Fibroblast of skin of left quadriceps (primary cell): ENCODE measurements at places on chromosomes 3 and 15.

DNA sequence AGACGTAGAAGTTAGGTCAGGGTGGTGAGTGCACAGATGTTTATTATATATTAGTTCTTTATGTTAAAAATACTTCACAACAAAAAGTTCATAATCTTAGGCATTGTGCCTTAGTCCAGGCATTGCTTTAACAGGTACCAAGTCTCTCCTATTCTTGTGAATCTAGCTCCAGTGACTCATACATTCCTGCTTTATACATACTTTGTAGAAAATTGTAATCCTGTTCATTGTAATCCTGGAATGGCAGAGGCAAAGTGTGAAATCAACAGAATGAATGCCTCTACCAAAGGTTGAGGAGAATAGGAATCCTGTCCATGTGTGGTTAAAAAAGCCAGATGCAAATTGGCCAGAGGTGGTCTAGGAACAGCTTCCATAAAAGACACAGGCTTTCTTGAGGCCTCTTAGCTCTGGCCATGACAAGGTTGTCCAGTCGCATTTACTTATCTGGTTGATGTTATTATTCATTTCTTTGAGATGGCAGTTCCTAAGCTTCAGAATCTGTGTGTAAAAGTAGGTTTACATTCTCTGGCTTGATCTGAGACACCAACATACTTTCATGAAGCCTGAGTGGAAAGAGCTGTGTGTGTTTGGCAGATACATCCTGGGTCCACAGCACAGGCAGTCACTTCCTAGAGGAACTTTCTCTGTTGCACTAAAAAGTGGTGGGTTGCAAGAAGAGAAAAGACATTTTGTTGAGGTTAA lies 109.0 kb downstream of the CDIN1 start:
- peak; percentile 18 for DNase-seq

DNA sequence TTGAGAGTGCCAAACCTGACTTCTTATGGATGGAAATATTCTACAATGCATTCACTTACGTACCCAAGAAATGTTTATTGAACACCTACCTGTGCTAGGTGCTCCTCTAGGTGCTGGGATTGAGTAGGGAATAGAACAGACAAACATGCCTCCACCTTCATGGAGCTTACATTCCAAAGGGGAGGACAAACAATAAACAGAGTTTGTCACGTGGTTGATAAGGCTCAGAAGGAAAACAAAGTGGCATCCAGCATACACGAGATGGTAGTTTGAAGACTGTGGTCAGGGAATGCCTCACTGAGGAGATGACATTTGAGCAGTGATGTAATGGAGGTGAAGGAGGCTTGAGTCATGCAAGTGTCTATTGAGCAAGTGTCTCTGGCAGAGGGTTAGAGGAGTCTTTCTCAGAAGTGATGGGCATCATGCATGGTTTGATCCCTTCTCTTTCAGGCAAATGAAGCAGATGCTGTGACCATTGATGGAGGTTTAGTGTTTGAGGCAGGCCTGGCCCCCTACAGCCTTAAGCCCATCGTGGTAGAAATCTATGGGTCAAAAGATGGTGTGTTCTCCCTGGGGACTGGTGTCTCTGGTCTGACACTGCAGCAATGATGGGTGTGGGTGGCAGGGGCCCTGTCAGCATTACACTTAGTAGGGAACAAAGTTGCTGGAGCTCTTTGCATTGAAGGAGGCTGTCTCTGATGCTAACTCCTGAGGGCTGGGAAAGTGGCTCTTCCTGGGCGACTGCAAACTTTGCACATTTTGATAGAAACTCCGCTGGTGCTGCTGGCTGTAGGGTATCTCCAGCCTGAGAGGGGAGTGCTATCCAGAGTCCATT lies 29.7 kb upstream of the TOPBP1 start:
- DNase-seq: no peak

DNA sequence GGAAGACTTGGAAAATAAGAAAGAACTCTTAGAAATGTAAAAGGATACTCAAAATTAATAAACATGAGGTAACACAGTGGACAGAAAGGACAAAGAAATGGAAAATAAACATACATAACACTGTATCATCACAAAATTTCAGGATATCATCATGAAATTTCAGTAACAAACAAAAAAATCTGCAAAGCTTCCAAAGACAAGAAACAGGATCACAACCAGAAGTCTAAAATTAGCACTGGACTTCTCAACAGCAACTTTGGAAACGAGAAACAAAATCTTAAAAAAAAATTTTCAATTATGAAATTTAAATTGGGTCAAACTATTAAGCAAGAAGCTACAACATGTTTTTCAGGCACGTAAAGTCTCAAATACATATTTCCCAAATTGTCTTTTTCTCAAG lies 238.8 kb downstream of the STAG1 start:
- DNase-seq: no peak

GRCh38 chr3:152471814-152472671 lies 203.3 kb downstream of the MBNL1 start:
- peak; percentile 29 for DNase-seq

DNA sequence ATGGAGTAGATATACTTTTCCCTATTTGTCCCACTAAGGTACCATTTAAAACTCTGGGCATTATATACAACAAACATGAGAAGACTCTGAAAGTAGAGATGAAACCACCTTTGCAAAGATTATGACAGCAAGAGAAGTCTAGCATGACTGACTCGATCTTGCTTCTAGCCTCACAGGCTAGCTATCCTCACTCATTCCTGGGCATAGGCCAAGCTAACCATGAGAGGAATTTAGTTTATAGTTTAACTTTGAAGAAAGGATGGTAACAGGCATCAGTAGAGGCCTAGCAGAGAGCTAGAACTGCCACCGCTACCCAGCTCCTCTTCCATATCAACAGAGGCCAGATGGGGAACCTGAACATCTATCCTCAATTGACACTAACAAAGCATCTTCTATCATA lies 63.5 kb upstream of the FSIP1 start:
- no peak for DNase-seq

- no peak for DNase-seq
These were observed 107.3 kb upstream of the TMC3 start for GRCh38 chr15:81481346-81481745.

DNA sequence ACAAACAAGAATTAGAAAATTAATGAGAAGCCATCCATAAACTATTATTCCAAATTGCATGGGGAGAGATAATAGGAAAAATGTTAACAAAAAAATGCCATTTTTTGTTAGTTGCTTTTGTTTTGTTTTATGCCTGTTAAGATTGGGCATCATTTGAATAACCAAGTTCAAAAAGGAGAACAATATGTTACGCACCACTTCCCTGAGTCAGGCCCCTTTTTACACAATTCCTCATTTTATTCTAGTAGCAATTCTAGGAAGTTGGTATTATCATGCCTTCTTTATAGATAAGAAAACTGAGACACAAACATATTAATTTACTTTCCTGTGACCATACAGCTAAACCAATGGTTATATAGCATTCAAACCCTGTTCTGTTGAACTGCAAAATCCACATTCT lies 736.9 kb upstream of the CCDC54 start:
- no peak for DNase-seq

DNA sequence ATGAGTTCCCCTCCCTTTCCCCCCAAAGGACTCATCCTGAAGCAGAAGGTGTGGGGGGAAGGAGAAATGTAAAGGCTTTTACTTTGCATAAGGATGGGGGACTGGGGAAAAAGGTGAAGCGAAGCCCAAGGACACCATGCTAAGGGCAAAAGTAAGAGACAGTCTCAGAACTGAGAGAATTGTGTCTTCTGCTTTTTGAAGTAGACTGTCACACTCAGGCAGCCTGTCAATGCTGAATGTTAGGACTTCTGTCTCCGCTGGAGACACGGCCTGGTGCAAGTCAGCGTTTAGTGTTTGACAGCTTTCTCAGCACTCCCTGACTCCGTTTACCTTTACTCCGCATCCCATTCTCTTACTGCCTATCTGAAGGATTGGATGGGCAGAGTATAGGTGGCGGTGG lies 13.8 kb downstream of the RBM5 start:
- no peak for DNase-seq

GRCh38 chr3:17040990-17041377 lies 156.2 kb downstream of the PLCL2 start:
- no peak for DNase-seq

DNA sequence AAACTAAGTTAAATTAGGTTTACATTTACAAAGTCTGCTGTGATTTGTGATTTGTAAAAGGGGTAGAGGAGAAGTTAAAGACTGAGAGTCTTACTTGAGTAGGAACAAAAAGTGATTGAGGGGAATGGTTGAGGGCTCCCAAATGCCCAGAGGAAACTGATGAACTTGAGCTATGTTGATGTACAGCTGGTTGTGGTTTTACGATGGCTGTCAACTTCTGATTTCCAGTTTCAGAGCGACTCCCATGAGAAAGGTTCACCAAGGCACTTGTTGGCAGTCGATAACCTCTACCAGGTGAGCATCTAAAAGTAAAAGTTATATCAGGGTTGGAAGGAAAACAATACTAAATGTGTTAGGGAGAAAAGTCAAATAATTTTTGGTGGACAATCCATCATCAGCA lies 91.0 kb downstream of the XRN1 start:
- DNase-seq: no peak

DNA sequence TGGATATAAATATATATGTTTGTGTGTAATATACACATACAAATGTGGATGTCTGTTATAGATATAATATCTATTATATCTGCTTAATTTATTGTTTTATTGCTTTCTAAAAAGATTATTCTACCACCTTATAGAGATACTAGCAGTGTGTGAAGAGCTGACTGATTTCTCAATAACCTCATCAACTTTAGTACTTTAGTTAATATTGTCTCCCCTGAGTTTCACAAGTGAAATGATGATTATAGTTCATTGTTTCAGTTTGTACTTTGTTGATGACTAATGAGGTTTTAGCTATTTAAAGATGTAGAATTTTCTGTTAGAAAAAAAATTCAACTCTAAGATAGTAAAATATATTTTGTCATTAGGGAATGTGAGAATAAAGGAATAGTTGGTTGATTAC lies 11.4 kb downstream of the RSRC1 start:
- DNase-seq: no peak

DNA sequence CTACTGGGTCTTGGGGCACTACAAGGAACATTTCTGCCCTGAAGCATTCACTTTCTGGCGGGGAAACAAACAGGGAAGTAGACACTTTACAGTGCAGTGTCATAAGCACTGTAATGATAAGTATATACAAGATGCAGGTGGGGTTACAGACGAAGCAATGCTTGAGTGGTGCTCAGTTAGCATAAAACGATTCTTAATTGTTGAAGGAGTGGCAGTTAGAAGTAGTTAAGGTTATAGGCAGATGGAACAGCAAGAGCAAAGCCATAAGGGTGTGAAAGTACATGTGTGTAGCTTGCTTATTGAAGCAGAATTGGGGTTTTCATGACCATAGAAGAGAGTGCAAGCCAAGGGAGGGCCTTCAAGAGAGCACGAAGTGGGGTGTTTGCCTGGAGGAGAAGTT lies 46.2 kb downstream of the SLC25A26 start:
- DNase-seq: no peak

GRCh38 chr3:7798276-7798675 lies 703.3 kb upstream of the LMCD1 start:
- no peak for DNase-seq

- no peak for DNase-seq
These were observed 555.8 kb upstream of the ALCAM start for GRCh38 chr3:104810896-104811295.

DNA sequence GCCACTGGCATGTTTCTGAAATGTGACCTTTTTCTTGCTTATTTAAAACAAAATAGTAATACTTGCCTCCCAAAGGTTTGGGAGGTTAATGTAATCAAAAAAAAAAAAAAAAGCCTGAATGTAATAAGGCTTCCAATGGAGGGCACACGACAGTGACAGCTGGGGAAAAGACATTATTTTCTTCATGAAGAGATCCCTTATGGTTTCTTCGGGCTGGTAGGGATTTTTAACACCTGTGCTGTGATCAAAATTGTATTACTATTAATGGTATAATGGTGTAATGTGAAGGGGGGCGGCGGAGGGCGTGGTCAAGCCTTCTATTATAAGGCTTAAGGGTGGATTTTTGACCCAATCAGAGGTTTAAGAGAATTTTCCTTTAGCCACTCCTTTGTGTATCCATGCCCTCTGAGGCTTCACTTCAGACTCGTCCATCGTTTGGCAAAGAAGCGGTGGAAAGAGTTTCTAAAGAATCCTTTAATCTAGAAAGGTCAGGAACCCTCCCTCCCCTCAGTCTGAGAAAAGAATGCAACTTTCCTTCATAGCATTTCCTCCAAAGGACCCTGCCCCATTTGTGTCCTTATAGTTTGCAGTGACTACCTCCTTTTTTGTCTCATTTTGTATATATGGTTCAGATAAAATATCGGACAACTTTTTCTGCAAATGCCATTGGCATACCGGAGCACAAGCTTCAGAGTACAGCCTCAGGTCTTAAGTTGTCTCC lies 89.5 kb upstream of the CHD2 start:
- no peak for DNase-seq

- DNase-seq: no peak
These were observed 213.2 kb downstream of the CADM2 start for GRCh38 chr3:85171976-85172375.

GRCh38 chr3:190120269-190121060 lies at the start of gene P3H2:
Gene P3H2, minus strand, starts transcription at chr3:190120897. Its CDS starts 166 bp downstream, at chr3:190120731.
- DNase-seq: peak; percentile 86

DNA sequence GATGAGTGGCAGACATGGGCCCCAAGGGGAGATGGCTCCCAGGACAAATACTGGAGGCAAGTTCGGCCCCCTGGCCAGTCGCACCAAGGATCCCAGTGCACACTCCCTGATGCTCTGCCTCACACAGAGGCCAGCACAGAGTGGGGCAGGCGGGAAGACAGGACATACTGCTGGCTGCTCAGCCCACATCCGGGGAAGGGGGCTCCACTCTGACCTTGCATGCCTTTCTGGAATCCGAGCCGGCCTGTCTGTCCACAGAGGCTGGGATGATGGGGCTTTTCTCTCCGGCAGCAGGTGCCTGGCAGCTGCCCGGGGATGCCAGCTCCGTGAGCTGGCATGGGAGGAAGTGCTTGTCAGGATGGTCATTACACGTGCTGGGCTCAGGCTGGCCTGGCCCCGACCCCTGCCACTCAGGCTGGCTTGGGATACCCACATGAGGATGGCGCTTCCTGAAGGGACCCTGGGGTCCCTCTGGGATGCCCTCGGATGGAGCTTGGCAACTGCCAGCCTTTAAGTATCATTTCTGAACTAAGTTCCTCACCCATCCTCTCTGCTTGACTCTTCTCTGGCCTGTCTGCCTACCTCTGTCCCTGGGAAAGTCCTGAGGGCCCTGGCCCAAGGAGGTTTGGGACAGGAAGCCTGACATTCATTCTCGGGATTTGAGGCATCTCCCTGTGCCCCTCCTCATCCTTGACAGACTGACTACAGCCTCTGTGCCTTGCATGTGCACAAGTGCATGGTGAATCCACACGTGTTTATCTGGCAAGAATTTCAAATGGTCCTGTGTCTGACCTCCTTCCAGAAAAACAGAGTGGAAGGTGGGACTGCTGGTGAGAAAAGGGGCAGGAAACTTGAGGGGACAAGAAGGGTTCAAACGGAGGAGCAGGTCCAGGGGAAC lies 46.5 kb downstream of the EXOG start:
- DNase-seq: no peak
